ENCODE measurements at places on chromosomes 1 and 21.

DNA sequence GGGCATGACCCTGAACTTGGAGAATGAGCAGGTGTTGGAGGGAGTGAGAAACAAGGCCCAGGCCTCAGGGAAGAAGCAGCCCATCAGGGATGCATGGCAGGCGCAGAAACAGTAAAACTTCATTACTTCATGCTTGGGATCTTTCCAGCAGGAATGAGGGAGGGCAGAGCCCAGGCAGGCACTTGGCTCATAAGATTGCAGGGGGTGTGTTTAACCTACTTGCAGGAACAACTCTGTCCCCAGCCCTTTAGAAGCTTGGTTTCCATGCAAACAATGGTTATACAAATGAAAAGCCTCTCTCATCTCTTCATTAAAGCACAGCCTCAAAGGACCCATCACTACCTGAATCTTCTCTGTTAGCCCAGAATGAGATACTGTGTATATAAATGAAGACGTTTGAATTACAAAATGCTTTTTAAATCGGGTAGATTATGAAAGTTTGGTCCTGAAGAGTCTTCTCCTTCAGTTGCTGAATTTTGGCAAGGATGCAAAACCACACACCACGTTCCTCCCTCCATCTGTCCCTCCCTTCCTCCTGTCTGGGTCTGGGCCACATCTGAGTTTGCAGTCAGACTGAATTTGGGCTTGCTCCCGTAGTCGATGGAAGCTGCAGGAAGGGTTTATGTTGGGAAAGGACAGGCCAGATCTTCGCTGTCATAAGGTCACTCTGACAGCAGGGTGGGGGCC, 154.4 kb upstream of the KLHDC7A start:
- DNase-seq, result no peak

DNA sequence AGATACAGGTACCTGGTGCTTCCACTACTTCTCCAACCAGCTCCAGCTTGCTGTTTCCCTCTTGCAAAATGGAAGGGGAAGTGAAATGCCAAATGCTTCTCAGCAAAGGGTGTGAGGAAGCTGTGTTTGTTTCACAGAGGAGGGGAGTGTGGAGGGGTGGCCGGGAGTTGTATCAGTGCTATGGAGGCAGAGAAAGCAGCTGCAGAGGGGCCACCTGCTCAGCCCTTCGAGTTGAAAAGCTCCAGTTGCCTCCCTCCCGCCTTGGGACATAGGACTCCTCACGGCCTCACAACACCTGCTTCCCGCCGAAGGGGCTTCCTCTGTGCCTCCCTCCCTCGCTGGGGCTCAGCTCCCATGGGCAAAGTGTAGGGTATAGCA, 12.1 kb upstream of the LINGO4 start:
- DNase-seq, result no peak

DNA sequence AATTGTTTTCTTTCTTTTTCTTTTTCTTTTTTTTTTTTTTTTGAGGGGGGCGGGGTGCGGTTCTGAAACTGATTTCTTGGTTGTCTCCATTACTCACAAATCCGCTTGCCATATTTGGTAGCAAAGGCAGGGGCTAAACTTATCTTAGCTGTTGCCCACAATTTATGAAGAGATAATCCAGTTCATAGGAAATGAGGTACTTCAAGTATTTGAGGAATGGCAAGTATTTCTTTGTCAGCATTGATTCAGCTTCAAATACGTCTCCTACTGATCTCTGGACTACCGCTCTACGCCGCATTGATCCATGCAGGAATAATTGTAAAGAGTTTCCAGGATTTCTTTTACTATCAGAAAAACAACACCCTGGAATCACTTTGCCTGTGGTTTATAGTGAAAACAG, 289.2 kb upstream of the DPYD start:
- peak; percentile 87 for DNase-seq

- no peak for DNase-seq
Observed at GRCh38 chr1:33281554-33282303, 25.4 kb downstream of the ZNF362 start.

DNA sequence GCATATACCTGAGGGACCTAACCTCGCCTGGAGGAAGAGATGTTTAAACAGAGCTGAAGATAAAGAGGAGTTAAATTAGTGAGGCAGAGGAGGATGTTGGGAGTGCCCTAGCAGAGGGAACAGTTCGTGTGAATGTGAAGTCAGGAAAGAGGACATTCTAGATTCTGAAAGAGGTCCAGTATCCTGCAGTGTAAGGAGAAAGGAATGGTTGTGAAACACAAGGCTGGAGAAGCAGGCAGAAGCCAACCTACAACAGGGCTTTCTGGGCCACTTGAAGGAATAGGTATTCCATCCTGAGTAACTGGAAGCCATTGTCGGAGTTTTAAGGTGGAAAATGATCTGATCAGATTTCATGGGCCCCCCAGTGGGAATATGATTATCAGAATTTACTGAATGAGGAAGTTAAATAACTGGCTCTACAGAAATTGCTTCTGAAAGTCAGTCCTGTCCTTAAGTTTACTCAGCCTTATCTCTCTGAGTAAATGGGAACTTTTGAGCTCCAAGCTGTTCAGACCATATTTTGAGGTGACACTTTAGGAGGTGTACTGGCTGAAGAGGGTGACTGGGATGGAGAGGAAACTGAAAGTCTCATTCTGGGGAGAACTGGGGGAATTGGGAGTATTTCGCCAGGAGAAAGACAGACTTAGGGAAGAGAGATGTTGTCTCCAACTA, 24.4 kb upstream of the FAAH start:
- DNase-seq, result no peak

Measured in kidney epithelial cell (primary cell).